Stimulated activated CD4-positive, alpha-beta T cell treated with anti-CD3 and anti-CD28 coated beads, Interleukin-1b, Interleukin-23, amount 100 ng/mL, for 4 hours (primary cell): ENCODE measurements at places on chromosomes 2 and 18.

GRCh38 chr2:10091182-10091888 is 11.1 kb upstream of the CYS1 start:
- DNase-seq, result no peak

DNA sequence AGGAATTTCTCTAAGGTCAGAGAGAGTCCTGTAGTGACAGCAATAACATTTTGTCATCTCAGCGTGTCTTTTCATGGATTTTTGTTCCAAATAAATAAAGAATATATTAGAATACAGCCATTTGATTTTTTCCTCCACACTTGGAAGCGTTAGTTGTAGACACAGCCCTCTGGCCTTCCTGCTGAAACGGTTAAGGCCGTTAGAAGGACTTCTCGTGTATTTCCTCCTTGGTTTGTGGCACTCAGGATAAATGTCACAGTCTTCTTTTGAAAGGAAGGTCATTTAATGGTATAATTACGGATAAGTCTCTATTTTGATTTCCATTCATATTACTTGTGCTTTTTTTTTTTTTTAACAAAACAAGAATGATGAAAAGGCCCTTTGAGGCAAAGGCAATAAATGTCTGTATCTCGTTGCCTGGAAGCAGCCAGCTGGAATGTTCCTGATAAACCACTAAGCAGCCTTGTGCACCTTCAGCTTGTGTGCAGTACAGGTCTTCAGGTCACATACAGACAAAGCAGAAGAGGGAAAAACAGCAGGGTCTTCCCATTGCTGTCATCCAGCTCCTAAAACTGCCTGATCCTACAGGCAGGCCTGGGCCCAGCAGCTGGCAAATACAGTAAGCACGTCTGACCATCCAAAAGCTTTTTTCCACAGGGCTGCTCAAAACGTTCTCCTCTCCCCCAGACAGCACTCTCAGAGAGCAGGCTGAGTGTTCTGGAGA is 14.4 kb downstream of the EFR3B start:
- no peak for DNase-seq

DNA sequence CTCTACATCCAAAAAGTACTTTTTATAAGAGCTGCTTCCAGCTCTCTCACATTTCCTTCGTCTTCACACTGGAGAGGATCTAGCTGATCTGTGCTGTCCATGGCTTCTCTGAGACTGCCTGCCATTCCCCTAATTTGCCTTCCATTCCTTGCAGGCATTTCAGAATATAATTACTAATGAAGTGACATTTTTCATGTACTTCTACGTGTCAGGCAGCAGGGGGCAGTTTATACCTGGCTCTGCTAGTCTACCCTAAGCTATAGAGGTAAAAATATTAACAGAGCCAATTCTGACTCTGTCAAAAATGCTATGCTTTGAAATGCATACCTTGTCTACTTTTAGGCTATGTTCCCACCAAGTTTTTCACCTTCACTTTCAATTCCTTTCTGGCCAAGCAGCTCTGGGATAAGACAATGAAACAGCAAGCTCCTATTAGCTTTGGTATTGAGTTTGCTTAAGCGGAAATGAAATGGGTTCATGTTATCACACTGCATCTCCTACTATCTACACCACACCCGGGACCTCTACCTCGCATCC is 81.9 kb downstream of the MEP1B start:
- no peak for DNase-seq

DNA sequence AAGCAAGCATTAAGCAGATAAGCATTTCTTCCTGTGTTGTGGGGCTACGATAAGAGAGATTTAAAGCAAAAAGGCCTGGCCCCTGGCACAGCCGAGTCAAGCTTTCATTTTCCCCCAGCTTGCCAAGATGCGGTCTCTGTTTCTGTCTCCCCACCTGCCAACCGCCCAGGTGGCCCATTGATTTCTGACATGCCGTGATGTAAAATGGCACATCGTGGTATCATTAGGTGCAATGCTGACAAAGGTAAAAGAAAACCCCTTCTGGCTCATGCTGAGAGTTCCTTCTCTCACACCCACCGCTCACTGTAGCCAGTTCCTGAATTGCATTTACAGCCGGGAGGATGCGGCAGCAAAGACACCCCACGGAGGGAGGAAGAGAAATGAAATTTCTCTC is 62.8 kb downstream of the BOD1L2 start:
- DNase-seq, result no peak

GRCh38 chr2:7792031-7792651 is 874.9 kb downstream of the RNF144A start:
- no peak for DNase-seq

GRCh38 chr2:191749181-191749540 is 71.2 kb downstream of the NABP1 start:
- no peak for DNase-seq

DNA sequence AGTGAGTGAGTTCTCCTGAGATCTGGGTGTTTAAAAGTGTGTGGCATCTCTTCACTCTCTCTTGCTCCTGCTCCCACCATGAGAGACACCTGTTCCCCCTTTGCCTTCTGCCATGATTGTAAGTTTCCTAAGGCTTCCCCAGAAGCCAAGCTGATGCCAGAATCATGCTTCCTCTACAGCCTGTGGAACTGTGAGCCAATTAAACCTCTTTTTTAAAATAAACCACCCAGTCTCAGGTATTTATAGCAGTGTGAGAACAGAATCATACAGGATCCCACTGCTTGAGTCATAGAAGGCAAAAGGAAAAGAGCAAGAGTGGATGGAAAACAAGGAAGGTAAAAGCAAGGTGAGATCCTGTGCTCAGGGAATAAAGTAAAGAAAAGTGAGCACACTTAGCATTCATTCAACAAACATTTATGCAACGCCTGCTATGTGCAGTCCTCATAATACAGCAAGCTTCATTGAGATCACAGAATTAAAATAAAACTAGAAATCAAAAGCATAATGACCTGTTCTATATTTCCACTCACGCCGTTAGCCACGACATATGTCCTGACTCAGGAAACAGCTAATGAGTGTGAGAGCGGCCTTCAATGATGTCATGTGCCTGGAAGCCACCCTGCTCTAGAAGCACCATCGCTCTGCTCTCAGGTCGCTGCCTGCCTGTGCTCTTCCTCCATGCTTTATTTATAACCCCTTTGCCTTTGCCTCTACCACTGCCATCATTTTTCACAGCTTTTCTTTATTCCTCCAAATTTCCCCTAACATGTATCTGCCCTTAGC is 11.3 kb upstream of the COPS8 start:
- no peak for DNase-seq

DNA sequence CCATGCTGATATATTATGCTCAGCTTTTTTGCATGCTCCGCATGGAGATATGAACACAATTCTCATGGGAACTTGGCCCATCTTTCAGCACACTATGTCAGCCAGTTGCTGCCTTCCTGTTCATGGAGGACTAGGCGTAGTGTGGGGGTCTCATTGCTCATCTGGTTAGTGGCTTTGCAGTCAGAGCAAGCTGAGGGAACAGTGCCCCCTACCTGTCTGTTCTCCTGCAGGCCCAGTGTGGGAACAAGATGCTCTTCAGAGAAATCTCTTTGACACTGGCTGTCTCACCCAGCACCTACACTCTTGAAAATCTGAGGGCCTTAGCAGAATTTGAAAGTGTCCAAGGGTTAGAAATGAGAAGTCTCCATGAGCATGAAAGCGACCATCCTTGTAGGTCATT is 47.1 kb downstream of the SPTBN1 start:
- DNase-seq, result no peak

DNA sequence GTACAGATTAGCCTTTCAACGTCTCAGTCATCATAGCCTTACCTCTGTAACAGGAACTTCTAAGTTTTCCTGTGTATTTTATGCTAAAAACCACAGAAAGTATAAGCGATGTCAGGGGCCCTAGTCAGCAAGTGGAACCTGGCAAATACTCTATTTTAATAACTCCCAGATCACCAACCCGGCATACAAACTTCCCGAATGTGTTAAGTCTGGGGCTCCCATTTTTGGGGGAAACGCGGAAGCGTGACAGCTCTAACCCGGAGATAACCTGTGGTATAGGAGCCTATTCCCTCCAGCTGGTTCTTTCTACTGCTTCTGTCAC is 574 bp downstream of the NIFK start:
- no peak for DNase-seq

- DNase-seq, result no peak
Observed at GRCh38 chr2:3635171-3635974, 22.6 kb upstream of the ALLC start.

DNA sequence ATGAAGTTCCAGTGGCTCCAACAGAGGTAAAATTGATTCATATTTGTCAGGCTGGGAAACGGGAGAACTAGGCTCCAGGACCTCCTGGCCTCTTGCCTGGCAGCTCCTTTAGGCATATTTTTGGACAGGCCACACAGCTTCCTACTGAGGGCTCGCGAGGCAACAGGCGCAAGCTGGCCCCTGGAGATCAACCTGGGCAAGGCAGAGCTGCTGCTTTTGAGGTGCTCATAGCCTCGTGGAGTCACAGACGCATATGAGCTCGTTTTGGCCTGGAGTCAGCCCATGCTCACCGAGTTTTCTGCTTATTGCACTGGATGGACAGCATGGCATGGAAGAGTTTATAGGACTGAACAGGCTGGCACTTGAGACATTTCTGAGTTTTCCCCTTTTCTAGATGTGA is 97.7 kb downstream of the CAPN13 start:
- no peak for DNase-seq

GRCh38 chr18:71079606-71080005 is 790.8 kb downstream of the SOCS6 start:
- no peak for DNase-seq

DNA sequence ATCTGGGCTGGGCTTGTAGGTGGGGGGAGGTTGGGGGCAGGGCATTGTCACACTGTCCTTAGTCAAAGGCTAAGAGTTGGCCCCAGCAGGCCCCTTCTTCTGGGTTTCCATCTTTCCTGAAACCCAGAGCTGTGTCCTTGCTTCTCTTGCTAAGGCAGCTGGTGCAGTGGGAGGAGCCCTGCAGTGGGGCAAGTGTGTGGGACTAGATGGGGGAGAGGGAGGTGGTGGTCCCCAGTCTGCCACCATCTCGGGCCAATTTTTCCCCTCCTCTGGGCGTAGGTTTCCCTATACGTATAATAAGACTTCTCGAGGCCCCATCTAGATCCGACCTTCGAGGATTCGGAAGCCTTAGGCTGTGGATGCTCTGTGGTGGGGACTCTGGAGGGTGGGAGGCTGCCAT is 3.5 kb downstream of the KCNF1 start:
- no peak for DNase-seq

- DNase-seq, result no peak
Observed at GRCh38 chr2:226548732-226549131, 250.9 kb downstream of the IRS1 start.

DNA sequence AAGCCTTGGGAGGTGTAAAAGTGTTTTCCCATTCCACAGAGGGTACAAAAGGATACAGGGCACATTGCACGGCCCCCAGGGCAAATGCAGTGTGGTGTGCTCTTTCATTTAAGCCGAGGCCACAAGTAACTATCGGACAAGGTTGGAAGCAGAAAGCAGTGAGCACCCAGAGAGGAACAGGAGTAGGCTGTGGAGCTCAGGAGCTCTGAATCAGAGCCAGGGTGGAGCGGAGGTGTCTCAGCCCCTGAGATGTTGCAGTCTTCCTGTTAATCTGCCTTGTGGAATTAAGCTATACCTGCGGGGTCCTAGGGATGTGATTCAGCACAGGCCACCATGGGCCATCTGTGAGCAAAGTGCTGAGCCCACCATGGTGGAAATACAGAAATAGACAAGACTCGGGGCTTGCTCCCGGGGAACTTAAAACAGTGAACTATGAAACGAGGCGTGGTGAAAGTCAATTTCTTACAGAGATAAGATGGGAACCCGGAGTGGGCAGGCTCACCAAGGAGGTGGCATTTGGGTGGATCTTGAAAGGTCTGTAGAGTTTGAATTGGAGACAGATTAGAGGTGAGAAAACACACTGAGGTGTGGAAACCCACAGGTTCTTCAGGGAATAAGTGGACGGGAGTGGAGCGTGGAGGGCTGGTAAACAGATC is 44.0 kb downstream of the ASAP2 start:
- no peak for DNase-seq
